Globus pallidus (tissue), 1 donor: ENCODE measurements at places on chromosomes 12 and 14.
A peak's percentile ranks its signal among the peaks of the same experiment; 100 is the strongest.

DNA sequence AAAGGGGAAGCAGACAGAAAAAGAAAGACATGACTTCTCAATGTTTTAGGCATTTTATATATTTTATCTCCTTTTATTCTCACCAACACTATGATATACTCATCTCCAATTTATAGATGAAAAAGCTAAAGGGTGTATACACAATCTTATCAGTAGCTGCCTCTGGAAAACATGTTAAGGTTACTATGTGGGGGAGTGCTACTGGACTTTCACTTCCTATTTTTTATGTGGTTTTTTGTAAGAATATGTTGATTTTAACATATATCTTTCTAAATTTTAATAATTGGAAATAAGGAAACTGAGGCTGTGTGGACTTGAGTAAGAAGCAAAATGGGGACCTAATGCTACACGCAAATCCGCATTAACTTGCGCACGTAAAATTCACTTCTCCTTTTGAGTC lies 99.6 kb upstream of the PDE3A start:
- DNase-seq = no peak

DNA sequence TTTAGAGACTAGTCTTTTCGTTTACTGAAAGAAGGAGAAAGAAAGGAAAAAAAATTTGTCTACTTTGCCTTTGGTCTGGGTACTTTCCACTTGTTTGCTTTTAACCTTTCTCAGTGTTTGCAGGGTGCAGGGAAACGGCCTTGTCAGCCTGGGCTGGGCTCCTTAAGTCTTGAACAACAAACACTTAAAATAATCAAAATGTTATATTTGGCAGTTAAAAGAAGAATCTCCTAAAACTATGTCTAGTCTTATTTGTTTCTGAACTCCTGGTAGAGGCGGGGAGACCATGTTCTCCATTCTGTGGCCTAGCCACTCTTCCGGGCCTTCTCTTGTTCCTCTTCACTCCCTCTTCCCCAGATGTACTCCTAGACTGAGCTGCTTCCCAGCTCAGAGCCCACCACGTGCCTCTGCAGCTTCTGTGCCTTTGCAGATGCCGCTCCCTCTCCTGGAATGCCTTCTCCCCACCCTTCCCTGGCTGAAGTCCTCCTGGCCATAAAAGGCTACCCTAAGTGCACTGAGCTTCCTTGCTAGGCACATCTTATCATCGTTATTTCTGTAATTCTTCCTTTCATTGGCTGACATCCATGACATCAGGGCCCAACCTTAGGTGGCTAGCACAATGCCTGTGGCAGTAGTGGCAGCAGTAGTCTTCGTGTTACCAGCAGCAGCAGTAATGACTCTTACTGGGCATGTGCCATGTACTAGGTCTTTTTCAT lies 432.9 kb downstream of the ZFP36L1 start:
- DNase-seq = peak; percentile 59

GRCh38 chr14:100069161-100069800 lies 4.1 kb downstream of the EVL start:
- DNase-seq = no peak

- DNase-seq = peak; percentile 84
These were observed 153.2 kb upstream of the DDHD1 start for GRCh38 chr14:53306267-53306721.

DNA sequence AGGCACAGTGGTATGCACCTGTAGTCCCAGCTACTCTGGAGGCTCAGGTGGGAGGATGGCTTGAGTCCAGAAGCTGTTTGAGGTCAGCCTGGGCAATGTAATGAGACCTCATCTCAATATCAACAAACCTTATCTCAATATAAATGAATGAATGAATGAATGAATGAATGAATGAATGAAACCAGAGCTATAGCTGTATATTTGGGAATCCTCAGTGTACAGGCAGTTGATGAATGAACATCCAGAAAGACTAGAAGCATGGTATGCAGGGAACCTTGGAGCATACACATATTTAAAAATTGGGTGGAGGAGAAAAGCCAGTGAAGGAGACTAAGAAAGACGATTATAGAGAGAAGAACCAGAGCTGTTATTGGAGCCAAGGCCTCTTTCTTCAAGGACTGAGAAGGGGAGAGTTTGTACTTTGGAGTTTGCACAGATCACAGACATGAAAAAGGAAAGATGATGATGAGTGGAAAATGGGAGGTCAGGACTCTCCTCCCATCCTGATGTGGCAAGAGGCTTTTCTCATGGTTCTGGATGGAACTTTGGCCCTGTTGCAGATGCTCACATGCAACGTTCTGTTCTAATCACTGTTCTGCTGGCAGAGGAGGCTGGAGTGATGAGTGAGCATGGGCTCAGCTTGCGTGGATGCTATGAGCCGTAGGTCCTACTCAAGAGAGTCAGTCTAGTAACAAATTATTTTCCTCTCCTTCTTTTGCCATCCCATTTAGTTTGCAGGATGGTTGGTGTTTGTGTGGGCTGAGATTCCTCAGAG lies 114.4 kb downstream of the PRKCH start:
- no peak for DNase-seq

DNA sequence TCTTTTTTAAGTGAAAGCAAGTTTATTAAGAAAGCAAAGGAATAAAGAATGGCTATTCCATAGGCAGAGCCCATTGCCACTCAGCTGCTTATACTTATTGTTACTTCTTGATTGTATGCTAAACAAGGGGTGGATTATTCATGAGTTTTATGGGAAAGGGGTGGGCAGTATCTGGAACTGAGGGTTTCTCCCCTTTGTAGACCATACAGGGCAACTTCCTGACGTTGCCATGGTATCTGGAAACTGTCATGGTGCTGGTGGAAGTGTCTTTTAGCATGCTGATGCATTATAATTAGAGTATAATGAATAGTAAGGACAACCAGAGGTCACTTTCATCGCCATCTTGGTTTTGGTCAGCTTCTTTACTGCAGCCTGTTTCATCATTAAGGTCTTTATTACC lies 66.3 kb upstream of the AMN start:
- no peak for DNase-seq

GRCh38 chr12:113983777-113984448 lies 17.8 kb upstream of the RBM19 start:
- no peak for DNase-seq

- no peak for DNase-seq
These were observed 9.8 kb upstream of the ZNF385A start for GRCh38 chr12:54394281-54394719.

- no peak for DNase-seq
These were observed 88.5 kb upstream of the NCOR2 start for GRCh38 chr12:124655698-124656516.

DNA sequence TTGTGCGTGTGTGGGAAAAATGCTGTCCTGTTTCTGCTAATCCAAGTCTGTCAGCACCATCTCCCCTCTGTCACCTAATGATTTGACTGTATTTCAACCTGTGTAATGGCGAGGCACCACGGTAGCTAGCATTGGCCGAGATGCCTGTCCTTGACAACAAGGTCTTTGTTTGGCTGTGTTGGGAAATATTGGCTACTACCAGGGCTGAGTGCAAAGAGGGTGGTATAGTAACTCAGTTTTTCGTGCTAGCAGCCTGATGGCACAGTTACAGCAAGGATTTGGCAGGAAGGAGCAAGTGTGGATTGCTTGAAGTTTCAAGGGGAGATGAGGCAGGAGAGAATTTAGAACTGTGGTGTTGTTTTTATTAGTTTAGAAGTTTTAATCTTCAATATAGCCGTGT lies 440.3 kb upstream of the RGS6 start:
- DNase-seq = peak; percentile 55

DNA sequence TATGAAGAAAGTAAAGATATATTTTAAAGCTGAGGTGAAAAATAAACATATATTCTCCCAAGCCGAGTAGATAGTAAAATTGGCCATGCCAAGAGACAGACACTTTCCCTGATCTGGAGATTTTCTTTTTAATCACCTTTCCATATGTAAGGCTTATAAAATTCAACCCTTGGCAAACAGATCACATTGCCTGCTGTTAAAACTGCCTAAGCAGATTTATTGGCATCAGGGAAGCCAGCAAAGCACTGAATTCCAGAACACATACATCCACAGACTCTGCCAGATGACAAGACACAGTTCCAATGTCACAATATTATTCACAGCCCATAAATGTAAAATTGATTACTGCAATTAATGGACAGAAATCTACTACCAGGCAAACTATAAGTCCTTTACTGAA lies 78.2 kb upstream of the GARIN2 start:
- no peak for DNase-seq
